Dermis microvascular lymphatic vessel endothelial cell (primary cell): ENCODE measurements at places on chromosomes 2 and 18. TPM values are rescaled to one million over a fixed set of nuclear protein-coding genes. Genes with fewer than 3 reads are reported as not detected.

LHCGR gene
- total RNA-seq: not detected in 2 replicates

ALPP gene
- not detected in 2 replicates for total RNA-seq

MC2R gene
- total RNA-seq: not detected in 2 replicates

SERPINB3 gene
- not detected in 2 replicates for total RNA-seq
